ENCODE measurements at places on chromosomes 7 and 10.

DNA sequence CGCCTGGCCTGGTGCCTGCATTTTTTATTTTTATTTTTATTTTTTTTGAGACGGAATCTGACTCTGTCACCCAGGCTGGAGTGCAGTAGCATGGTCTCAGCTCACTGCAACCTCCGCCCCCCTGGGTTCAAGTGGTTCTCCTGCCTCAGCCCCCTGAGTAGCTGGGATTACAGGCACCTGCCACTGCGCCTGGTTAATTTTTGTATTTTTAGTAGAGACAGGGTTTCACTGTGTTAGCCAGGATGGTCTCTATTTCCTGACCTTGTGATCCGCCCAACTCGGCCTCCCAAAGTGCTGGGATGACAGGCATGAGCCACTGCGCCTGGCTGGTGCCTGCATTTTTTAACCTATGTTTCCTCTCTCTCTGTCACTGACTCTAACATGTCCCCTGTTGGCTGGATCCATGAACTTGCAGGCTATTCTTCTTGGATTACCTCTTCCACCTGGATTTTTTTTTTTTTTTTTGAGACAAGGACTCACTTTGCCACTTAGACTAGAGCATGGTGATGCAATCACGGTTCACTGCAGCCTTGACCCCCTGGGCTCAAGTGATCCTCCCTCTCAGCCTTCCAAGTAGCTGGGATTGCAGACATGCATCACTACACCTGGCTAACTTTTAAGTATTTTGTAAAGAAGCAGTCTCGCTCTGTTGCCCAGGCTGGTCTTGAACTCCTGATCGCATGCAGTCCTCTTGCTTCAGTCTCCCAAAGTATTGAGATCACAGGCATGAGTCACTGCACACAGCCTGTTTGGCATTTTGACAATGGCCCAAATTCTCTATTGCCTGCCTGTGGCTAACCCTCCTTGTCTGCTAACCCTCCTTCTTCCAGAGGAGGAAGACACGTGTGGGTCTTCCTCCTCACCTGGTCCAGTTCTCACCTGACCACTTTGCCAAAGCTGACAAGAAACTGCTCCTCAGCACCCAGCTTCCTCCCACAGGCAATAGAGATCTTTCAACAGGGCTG is 23.0 kb upstream of the PRPF18 start:
- DNase-seq: no peak

DNA sequence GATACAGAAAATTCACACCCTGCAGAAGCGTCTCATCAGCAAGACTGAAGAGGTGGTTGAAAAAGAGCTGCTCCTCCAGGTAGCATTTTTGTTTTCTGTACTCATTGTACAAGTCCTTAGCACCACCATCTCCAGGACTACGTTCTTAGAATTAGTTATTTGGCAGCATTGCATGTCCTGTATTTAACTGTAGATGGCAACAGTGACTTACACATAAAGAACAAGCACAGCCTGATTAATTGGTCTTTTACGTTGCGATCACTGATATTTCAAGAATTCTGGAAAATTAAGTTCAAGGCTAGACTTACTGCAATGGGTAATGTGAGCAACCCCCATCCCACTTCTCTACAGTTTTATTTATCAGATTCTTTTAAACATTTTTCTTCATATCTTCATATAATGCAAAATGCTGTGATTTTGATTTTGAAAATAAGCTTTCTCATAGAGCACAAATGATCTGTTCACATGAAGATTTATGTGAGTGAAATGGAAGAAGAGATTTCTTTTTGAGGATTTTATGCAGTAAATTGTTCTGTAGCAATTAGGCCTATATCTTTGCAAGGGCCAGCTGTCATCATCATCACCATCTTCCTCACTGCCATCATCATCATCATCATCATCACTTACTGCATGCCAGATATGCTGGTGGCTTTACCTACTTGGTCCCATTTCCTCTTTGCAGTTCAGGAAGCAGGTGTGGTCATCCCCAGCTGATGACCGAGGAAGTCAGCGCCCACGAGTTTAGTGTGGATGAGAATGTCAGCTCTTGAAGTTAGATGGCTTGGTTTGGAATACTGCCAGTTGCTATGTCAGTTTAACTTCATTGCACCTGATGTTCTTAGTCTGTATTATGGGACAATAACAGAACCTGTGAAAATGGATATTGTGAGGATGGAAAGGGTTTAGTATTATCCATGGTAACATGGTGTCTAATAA is 53.4 kb downstream of the CFAP58 start:
- no peak for DNase-seq

DNA sequence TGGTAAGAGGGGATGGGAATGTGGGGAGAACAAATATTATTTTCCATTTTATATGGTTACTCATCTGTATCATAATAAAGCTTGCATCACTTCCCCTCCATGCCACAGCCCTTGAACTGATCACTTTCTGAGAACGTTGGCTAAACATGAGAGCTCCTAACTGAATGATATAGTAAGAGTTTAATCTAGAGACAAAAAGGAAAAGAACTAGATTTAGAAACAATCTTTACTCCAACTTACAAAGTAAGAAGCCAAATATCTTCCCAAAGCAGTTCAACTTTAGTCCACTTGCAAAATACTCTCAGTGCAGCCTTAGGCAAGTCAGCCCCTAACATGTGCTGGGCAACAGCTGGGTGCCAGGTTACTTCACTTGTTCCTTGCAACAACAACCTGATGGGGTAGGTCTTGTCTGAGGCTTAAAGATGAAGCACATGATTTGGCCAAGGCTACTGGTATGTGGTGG is 20.3 kb downstream of the SMURF1 start:
- DNase-seq: no peak

GRCh38 chr10:128000471-128001362 is 93.8 kb downstream of the PTPRE start:
- no peak for DNase-seq

- DNase-seq: no peak
Observed at GRCh38 chr10:47288916-47289495, 11.0 kb upstream of the GDF10 start.

DNA sequence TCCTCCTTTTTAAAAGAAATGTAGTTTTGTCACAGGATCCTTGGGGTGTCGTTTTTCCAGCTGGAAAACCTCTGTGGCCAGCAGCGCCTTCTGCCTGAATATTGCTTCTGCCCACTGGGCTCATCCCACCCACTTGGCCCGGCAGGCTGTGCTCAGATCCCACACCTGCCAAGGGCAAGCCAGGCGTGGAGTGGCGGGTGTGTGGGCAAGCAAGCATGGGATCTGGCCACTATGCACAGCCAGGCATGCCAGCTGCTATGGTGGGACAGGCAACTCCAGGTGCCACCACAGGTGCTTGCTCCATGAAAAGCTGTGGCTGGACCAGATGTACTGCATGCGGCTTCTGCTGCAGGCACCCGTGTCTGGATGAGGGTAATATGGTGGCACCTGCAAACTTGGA is 31.2 kb upstream of the INPP5F start:
- no peak for DNase-seq

- no peak for DNase-seq
Observed at GRCh38 chr7:101901661-101902491, 84.5 kb downstream of the CUX1 start.

DNA sequence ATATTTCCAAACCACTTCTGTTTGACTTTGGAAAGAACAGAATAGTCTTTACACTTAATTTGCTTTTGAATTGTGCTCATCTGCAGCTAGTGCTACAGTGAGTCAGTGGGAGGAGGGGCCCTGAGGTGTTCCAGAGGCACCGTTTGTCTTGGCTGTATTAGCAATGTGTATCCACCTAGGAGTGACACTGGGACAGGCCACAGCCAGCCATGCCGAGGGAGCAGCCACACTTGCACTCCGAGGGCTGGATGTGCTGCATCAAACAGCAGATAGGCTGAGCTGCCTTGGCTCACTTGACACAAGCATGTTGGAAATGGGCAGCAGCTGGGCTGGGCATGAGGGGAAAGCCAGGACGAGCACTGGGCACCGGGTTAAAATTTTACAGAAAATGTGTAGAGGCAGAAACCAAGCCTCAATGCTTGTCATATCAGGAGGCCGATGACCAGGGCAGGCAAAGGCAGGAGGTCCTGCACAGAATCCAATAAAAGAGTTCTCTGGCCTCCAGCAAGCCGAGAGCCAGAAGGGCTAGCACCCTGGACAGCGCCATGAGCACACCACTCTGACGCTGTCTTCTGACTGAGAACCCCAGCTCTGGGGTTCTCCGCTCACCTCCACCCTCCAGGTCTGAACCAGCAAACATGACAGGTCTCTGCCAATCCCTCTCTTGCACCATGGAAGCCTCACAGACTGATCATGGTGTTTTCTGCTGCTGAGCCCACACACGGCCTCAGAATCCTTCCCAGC is 163.3 kb downstream of the GRID1 start:
- DNase-seq: no peak

DNA sequence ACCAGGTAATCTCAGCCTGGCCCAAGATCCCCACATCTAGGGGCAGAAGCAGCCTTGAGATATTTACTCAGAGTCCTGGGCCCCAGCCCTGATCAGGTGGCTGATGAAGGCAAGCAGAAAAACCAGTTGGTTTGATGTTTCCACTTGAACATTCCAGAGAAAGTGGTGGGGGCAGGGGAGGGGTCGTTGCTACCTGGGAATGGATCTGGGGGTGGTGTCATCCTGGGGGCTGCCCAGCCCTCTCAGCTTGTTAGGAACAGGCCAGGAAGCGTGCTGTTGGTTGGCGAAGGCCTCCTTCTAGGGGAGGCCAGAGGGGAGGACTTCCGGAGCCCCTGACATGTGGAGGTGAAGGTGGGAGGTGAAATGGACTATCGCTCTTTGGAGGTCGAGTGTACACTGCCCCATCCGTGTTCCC is 3.7 kb upstream of the ABHD11 start:
- DNase-seq: no peak

DNA sequence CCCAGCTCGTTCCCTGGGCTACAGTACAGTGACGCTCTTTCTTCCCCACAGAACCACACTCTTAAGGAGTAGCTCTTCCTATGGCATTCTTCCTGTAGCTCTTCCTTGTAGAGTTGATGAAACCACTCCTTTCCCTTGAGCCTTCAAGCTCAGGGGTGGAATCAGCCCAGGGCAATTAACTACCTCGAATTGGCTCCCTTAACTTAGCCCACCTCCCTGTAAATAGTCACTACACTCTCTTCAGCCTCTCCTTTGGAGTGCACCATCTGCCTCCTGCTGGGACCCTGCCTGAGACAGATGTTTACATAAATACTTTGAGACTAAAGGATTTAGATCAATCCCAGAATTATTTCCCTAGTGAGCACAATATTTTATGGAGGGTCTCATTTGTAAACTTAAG is 537.8 kb upstream of the AUTS2 start:
- DNase-seq: no peak

GRCh38 chr10:63761243-63761642 is 240.0 kb downstream of the REEP3 start:
- DNase-seq: no peak

DNA sequence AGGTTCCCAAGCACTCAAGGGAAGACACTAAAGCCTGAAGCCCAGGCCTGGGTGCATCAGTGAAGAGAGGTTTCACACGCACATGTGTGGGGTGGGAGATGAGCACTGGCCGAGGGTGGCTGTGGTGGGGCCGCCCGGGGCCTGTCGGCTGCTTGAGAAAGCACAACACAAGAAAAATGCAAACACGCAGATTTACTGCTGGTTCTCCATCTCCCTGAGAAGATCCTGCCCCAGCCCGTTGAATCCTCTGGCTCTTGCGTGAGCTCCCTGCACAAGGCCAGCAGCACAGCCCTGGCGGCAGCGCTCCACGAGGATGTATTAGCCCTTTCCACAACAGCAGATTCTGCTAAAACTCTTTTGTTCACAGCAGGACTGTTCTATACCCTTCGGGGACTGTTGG is 6.2 kb downstream of the ZNF511 start:
- no peak for DNase-seq

- no peak for DNase-seq
Observed at GRCh38 chr10:76921383-76922010, 716.1 kb downstream of the KCNMA1 start.

GRCh38 chr10:7231509-7232414 is 179.1 kb downstream of the SFMBT2 start:
- no peak for DNase-seq

DNA sequence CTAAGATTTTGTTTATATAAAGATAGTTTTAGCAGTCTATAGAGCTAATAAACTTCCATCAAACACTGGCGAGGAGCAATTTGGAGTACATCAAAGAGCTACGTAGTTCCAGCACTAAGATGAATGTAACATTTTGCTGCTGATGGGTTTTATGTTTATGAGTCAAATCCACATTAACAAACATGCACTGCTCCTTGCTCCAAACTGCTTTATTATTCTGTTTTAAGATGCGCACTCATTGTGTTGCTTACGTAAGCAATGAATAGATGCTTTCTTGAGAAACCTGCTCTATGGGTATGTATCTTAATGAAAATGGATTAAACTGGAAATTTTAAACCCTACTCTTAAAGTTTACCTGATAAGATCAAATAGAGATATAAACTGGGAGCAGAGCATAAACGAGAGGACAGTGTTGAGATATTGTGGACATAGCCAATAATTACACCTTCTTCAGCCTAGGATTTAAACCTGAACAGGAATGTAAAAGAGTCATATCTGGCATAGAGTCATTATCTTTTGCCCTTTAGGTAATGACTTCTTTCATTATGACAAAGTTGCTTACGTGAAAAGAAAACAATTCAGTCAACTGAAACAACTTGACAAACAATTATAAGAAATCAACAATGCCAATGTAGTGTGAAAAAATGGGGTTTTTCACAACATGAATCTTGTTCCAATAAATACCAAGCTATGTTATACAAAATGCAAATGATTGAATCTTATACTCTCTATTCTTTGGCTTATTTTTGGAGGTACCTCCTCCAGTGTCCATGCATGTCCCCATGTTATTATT is 153.5 kb upstream of the MTPN start:
- no peak for DNase-seq

GRCh38 chr7:45569290-45569685 is 4.9 kb upstream of the ADCY1 start:
- DNase-seq: no peak

GRCh38 chr7:92626281-92626809 is 36.2 kb upstream of the FAM133B start:
- no peak for DNase-seq

DNA sequence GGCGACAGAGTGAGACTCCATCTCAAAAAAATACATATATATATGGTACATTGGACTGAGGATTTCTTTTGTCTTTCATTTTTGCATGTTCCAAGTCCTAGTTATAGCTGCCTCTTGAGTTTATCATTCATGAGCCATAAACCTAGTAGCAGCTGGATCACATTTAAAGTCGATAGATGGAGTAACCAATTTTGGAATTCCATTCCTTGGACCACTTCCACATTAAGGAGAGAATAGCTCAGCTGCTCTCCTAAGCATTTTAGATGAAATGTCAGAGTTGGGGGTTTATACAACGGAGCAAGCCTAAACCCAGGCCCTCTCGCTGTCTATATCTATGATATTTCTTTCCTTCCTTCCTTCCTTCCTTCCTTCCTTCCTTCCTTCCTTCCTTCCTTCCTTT is 141.2 kb downstream of the LYZL1 start:
- no peak for DNase-seq

GRCh38 chr10:122465401-122466040 is 4.2 kb downstream of the HTRA1 start:
- DNase-seq: no peak

DNA sequence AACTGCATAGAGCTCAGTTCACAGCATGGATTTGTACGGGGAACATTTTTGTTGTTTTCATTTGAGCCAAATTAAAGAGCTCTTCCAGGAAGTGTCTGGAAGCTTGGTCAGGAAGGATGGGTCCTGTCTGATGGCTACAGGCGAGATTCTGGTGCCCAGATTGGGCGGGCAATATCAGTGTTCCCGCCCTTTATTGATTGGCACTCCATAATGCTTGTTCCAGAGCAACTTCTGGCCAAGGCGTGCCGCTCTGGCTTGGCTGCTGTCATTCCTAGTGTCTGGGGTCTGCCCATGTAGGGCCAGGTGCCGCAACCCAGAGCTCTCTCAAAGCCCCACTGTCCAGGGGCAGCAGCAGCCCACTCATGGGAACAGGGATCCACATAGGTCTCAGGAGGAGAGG is 45.9 kb downstream of the RAMP3 start:
- DNase-seq: no peak

All from stimulated activated CD4-positive, alpha-beta T cell treated with anti-CD3 and anti-CD28 coated beads, Interleukin-4, amount 100 ng/mL, for 24 hours (primary cell).